ENCODE measurements at places on chromosomes 12 and 14.
A peak's percentile ranks its signal among the peaks of the same experiment; 100 is the strongest.

- DNase-seq = no peak
These were observed 50.3 kb upstream of the TRIM9 start for GRCh38 chr14:51145246-51145645.

DNA sequence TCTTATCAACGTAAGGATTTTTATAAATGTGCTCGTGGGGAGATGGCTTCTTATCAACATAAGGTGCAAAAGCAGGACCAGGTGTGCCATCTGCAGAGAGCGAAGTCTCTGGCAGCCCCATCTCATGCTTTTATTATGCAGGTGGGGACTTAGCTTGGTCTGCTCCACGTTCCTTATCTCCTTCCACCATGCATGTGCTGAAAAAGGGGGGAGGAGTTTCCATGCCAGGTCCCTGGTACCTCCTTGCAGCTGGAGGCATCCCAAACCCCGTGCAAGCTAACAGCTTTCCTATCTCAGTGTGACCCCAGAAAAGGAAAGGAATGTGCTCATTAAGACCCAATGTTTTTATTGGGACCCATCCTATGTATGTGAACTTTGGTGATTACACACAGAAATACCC is 608.5 kb downstream of the TMEM121 start:
- no peak for DNase-seq

GRCh38 chr14:50520947-50521815 is 11.2 kb downstream of the MAP4K5 start:
- peak; percentile 70 for DNase-seq

- DNase-seq = no peak
These were observed 80.5 kb upstream of the CAPRIN2 start for GRCh38 chr12:30835216-30835615.

DNA sequence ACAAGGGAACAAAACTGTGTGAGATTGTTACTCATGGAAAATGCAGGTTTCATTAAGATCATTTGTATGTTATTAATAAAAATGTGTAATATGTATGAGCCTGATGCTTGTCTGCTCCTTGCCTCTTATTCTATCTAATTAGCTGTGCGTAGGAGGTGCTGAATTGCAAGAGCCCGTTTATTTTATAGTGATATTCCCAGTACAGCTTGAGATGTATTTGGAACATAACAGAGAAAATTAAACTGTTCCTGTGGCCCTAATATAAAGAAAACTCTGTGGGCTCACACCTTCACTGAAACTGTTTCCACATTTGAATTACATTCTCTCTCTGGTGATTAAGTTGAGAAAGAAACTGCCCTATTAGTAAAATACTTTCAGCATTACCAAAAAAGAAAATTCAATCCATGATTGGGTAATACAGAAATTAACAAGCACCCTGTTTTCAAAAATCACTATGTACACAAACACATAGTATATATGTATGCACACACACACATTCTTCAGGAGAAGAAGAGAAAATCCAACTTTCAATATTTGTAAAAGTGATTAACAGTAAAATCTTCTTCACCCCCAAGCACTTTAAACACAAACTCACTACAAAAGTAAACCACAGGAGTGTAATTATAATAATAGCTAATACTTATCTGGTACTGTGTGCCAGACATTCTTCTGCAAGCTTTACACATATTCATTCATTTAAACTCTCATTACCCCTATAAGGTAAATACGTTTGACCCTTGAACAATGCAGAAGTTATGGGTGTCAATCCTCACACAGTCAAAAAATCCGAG is 233.2 kb downstream of the PHLDA1 start:
- no peak for DNase-seq

GRCh38 chr12:38956337-38956736 is 50.9 kb upstream of the CPNE8 start:
- DNase-seq = no peak

DNA sequence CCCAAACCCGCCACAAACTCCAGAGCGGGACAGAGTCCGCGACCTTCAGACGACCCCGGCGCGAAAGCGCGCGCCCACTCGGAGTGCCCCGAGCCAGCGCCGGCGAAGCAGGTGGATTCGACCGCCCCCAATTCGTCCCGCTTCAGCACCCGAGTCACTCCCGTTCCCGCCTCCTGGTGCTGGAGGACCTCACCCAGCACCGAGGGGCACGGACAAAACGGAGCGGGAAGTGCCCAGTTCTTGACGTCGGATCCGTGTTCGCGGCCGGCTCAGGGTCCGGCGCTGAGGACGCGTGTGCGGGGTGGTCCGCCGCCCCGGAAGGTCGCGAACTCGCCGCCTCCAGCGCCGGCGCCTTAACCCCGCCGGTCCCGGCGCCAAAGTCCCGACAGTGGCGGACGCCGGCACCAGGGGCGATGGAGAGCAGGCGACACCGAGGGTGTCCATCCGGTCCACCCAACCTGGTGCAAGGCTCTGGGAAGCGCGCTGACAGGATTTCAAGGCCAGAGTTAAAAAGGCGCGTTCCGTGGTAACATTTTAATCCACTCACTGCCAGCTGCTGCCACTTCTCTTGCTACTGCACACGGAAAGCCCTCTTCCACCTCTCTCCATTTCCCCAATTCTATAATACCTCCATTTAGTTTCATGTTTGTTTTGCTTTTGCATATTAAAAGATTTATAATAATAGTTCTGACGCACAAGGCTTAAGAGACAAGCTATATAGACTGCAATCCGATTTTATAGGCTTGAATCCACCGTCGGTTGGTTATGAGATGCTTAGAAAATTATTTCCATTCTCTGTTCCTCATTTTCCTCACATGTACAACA is 240.0 kb upstream of the CPNE8 start:
- peak; percentile 82 for DNase-seq

DNA sequence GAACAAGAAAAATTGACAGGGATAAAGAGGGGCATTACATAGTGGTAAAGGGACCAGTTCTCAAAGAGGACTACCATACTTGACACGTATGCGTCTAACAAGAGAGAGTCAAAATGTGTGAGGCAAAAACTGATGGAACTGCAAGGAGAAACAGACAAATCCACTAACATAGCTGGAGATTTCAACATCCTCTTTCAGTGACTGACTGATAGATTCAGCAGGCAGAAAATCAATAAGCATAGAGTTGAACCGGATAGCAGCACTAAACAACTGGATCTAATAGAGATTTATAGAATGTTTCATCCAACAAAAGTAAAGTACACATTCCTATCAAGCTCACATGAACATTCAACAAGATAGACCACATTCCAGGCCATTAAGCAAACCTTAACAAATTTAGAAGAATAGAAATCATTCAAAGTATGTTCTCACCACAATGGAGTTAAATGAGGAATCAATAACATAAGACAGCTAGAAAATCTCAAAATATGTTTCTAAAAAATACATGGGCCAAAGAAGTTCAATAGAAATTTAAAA is 16.1 kb upstream of the CRACR2A start:
- DNase-seq = no peak

GRCh38 chr14:50366115-50366514 is 30.6 kb downstream of the CDKL1 start:
- DNase-seq = no peak

DNA sequence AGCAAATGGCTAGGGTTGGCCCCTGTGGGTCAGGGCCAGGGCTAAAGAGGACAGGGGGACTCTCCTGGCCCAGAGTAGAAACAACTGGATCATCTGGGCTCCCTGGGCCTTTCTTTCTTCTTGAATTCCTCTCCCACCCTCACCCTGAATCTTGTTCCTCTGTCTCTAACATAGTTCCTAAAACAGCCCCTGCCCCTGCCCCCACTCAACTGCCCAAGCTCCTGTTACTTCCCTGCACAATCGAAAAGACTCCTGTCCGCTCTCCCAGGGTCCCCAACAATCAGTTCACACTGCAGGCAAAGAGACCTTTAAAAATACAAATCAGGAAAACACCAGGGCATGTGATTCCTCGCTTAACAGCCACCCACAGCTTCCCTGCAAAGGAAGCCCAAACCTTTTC is 18.0 kb upstream of the ANKRD33 start:
- DNase-seq = no peak

DNA sequence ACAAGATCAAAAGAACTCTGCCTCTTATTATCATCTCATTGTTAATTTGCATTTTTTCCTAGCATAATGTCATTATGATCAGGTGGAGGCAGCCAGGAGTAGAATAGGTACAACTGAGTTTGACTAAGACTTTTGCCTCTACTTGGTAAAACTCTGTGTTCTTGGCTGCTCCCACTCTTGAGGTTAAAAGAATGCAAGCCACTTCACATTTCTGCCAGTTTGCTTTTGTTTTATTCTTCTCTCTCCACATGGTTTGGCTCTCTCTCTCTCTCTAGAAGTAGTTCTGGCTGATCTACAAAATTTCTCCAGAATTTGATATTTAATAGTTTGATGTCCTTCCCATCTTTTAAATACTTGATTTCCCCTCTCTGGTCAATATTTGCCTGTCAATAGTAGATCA is 170.7 kb upstream of the E2F7 start:
- DNase-seq = no peak

GRCh38 chr14:59199205-59199604 is 10.7 kb downstream of the DAAM1 start:
- no peak for DNase-seq

- no peak for DNase-seq
These were observed 12.1 kb downstream of the NKX2-1 start for GRCh38 chr14:36507847-36508417.

DNA sequence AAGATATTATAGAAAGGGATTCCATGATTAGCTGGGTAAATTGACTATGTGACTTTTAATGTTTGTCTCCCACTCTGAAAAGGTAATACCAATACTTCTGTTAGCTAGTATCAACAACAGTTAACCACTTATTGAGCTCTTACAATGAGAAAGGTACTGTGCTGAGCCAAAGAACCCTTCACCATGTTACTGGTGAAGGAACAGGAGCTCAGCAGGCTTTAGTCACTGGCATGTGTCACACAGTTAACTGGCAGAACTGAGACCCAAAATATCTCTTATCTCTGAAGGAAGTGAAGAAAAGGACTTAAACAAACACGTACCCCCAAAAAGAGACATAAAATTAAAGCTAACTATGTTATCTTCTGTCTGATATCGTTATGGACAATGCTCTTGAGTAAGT is 170.6 kb downstream of the MED13L start:
- no peak for DNase-seq

Measured in stimulated activated CD8-positive, alpha-beta memory T cell treated with anti-CD3 and anti-CD28 coated beads, Interleukin-4, amount 100 ng/mL, for 48 hours (primary cell).